ENCODE measurements at places on chromosomes 3 and 15. TPM values are rescaled to one million over a fixed set of nuclear protein-coding genes. Genes with fewer than 3 reads are reported as not detected.

Gene ZBBX
- 0.11 TPM for total RNA-seq

Gene LXN
- total RNA-seq, result 248 TPM

Gene ADGRG7
- not detected for total RNA-seq

Gene CLDN18
- under 0.01 TPM for total RNA-seq

Gene BFSP2
- total RNA-seq, result not detected

Gene ANKUB1
- total RNA-seq, result not detected

Gene IQCF5
- total RNA-seq, result not detected

Gene MAPKAPK3
- 42.7 TPM for total RNA-seq

Gene CSPG5
- total RNA-seq, result 0.11 TPM

Gene ALAS1
- 31.9 TPM for total RNA-seq

Gene IRAK2
- 3.7 TPM for total RNA-seq

Gene WHAMM
- 7.4 TPM for total RNA-seq

Gene ITPR1
- 79.0 TPM for total RNA-seq

Gene BHLHE40
- 76.0 TPM for total RNA-seq

Gene CKMT1A
- total RNA-seq, result not detected

Gene UBE2E2
- total RNA-seq, result 67.2 TPM

Gene GRIP2
- 1.6 TPM for total RNA-seq

Gene PLA2G4B
- 0.32 TPM for total RNA-seq

Gene CCDC9B
- total RNA-seq, result 8.5 TPM

Gene EAF2
- 0.97 TPM for total RNA-seq

Gene PPP1R14D
- total RNA-seq, result not detected

Gene COLQ
- total RNA-seq, result 0.97 TPM

Gene PTPN23
- 12.9 TPM for total RNA-seq
